ENCODE measurements at places on chromosomes 12 and 14.

- DNase-seq = no peak
These were observed 975.2 kb upstream of the NOVA1 start for GRCh38 chr14:27573018-27573417.

- no peak for DNase-seq
These were observed 89.1 kb downstream of the BBS10 start for GRCh38 chr12:76259106-76259505.

GRCh38 chr14:89779707-89780106 lies 174.8 kb downstream of the EFCAB11 start:
- DNase-seq = no peak

- DNase-seq = no peak
These were observed 23.3 kb downstream of the BTBD7 start for GRCh38 chr14:93309427-93309966.

DNA sequence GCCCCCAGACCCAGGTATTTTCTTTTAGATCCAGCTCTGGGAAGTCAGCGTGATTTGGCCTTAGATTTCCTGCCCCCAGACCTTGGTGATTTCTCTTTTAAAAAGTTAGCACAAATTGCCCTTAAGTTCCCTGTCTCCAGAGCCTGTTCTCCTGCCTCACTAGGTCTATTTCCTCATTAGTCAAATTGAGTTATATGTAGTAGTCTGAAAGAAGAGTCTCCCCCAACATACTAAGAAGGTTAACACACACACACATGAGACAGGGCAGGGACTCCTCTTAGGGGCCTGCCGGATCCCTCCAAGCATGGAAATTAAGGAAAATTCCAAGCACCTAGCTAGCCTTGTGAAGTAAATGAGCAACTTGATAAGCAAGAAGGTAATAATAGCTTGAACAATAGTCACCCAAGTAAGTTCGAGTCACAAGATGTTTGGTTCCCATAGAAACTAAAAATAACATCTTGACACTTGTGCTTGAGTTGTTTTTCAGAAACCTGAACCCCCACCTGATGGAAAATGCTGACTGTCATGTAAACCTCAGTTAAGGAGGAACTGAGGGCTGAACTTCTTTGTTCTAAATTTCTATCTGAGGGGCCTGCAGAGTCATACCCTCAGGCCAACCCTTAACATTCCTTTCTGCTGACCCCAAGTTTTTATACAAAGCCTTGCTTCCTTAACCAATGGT lies 51.6 kb downstream of the CAND1 start:
- no peak for DNase-seq

DNA sequence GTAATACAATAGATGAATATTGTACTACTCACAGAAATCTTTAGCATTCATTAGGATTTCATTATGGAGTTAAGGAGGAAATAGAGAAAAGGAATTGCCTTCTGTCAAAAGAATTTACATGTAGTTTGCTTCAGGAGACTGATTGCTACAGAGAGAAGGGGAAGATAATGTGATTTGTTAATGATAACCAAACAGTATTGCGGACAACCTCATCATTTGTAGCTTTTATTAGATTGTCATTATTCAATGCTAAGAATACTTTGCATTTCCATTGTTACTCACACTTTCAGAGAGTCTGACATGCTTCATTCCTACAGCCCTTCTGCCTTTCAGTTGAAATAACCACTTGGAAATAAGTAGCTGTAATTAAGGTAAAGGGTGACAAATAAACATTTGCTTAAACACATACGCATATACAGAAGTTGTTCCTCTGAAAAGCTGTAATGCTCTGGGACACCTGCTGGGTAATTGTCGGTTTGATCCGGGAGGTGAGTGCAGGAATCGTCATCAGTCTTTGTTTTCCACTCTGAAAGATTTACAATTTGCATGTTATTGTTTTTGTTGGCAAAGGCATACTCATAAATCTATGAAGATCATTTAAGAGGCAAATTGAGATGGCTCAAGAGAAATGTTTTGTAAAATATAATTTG lies 600.2 kb downstream of the TRHDE start:
- no peak for DNase-seq

DNA sequence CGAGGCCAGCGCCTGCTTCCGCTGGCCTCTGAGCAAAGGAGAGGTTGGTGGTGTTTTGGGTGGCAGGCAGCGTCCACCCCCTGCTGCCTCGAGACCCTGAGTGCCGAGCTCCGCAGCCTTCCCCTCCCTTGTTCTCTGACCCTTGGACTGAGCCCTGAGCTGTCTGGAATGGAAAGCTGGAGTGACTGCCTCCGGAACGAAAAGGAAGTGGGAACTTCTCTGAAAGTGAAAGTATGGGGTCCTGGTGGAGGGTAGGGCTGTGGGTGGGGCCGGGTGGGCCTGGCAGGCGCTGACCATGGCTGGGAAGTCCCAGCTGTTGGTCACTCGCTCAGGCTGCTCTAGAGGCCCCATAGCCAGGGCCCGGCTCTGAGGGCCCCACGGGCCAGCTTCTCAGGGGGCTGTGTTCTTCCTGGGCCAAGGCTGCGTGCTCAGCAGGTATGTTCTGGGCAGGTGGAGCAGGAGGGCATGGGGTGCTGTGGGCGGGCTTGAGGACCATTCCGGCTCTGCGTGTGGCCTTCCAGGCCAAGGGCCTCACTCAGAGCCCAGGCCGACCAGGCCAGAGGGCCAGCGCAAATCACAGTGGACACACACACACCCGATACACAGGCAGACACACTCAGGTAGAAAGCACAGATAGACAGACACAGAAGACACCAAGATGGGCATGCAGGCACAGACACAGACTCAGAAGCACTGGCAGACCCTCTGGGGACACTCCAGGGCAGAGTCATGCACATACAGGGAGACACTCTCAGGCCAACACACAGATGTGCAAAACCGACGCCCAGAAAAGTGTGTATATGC lies at the start of gene EXOC3L4:
Gene EXOC3L4, plus strand, starts transcription at position 320 of the 804 bp plus-strand sequence. CDS start 5,495 bp downstream, outside the sequence.
- no peak for DNase-seq
